ENCODE measurements at places on chromosomes 7 and 10.

GRCh38 chr7:66810716-66811115, 70.2 kb downstream of the RABGEF1 start:
- no peak for DNase-seq

DNA sequence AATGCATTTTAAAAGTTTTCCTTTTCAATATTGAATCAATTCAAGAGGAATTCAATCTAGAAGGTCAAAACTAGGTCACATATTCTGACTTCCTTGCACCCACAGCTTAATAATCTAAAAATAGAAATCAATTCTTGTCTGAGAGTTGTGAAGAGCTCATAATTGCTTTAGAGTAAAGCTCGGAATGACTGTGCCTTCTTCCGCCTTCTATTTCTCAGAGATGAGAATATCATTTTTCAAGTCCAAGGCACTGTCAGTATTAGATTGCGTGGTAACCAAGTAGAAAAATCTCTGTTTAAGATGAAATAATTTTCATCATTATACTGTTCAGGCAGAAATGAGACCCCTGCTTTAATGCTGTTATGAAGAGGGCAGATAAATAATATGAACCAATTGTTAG, 272.2 kb upstream of the NFE2L3 start:
- no peak for DNase-seq

GRCh38 chr10:96720422-96721206, at the start of gene PIK3AP1:
TSS of gene PIK3AP1 (minus strand) at chr10:96720514. CDS start at chr10:96720394, 120 bp downstream.
- DNase-seq: peak; percentile 46

DNA sequence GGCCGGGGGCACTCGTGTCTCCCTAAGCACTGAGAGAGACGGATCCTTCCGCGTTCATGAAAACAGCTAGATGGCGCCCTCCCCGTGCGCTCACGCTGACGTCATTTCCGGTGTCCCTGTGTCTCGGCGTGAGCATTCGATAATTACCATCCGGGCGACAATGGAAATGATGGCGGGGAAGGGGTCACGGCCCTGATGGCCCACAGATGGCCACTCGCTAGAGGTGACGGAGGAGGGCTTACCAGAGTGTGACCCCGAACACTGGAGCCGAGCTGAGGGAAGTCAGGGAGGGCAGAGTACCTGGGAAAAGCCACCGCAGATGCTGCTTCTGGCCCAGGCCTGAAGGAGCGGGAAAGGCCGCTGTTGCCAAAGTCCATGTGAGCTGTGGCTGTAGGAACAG, 222.9 kb downstream of the TCERG1L start:
- no peak for DNase-seq

DNA sequence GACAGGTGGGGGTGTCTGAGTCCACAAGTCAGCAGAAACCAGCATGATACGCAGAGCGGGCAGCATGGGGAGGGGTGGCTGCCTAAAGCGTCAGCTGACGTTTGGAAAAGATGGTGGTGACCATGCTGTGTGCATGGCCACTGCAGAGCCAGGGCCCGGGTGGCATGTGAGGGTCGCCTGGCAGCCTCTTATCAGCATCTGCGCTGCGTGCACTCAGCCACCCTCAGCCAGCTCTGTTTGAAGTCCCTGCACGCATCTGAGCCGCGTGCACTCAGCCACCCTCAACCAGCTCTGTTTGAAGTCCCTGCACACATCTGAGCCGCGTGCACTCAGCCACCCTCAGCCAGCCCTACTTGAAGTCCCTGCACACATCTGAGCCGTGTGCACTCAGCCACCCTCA, 61.5 kb downstream of the WDR37 start:
- no peak for DNase-seq

DNA sequence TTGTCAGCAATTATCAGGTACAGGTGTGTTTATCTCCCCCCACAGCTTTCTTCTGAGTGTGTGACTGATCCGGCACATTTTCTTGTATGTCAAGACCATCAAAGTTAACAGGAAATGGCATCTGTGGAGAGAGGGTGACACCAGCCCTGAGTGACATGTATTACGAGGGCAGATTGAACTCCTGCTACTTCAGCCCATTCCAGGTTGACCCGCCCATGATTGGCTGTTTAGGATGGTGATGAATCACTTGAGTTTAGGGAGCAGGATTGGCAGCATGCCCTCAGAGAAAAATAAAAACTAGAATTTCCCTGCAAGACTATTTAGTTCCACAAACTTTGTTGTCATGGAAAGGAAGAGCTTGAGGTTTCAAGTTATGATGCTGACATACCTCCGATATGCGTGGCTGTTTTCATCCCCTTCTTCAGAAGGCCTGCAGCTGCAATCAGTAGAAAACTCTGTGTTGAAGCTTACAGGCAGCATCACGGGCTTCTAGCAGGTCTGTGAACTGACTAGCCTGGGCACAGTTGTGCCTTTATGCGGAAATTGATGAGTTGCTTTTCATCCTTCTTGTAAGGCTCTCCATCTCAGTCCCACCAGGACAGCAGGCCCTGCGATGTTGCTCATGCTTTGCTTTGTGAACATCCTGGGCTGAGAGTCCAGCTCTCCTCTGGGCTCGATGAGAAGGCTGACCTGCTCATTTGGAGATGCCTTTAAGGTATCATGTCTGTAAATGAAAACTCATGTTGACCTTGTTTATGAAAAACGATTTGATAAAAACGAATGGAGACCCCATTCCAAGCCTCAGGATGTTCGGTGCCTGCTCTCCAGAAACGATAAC, 8.0 kb upstream of the CELF2 start:
- DNase-seq: no peak

DNA sequence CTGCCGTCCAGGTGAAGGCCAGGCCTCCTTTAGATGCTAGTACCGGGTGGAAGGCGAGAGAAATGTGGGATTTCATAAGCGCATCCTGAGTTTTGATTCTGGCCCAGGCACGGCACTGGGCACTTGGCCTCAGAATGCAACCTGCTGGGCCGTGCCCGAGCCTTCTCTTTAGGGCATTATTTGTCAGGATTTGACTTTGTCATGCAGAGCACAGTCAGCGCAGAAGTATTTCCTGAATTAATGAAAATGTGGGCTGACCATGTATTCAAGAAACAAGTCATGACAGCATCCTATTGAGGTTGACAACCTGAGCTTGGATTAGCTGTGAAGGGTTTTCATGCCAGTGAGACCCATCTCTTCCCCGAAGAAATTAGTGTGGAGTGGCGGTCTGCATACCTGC, 34.4 kb downstream of the RCC1L start:
- no peak for DNase-seq

- no peak for DNase-seq
These were observed 70.5 kb downstream of the SEMA3A start for GRCh38 chr7:84123965-84124547.

DNA sequence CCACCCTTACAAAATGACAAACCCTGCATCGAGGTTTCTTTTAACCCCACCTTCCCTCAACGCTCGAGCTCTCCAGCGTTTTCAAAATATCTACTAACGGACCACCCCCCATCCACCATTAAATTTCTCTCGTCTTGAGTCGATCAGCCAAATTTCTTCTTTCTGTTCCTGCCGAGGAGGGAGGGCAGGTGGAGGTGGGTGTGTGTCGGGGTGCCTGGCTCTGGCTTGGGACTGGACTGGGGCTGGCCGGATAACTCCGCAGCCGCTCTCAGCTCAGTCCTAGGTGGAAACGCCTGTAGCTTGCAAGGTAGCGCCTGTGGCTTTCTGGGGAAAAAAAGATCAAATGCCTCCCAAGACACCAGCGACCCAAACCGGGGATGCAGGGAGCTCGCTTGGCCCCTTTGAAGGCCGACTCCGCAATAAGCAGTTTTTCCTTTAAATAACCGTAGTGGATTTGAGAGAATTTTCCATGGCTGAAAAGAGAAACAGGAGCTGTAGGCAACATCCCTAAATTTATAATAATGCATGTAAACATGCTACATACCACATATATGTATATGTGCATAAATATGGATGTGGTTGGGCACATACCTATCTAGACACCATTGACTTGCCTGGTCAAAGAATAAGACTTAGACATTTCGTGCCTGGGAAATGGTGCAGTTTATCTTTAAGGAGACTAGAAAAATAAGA, 1.9 kb upstream of the TMEM178B start:
- no peak for DNase-seq

GRCh38 chr10:7378602-7379403, 32.0 kb downstream of the SFMBT2 start:
- DNase-seq: no peak

DNA sequence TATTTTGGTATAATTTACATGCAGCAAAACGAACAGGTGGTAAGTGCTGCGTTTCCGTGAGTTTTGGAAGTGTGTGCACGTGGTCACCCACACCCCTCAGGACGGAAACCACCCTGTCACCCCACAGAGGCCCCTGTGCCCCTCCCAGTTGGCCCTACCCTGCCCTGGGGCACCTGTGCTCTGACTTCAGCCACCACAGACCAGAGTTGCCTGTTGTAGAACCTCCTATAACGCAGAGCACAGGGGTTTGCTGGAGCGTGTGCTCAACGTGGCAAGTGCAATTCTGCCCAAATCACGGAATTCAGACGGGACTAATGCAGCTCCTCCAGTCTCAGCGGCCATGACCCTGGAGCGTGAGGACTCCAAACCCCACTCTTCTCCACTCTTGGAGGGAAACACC, 9.6 kb upstream of the CFAP46 start:
- DNase-seq: no peak

DNA sequence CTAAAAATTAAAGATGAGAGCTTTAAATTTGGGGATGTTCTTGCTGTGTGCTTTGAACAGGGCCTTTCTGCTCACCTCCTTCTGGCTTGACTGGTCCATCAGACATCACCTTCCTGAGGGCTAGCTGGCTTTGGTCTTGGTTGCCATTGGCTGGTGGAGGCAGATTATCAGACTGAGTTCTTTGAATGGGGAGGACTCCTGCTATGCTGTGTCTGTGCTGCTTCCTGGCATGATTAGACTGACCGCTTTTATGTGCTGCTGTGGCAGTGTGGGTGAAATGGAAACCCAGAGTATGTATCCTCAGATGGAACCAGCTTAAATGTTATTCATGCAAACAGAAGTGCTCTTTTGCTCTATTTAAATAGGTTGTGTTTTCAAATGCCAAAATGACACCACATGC, 341.6 kb downstream of the PCLO start:
- no peak for DNase-seq

DNA sequence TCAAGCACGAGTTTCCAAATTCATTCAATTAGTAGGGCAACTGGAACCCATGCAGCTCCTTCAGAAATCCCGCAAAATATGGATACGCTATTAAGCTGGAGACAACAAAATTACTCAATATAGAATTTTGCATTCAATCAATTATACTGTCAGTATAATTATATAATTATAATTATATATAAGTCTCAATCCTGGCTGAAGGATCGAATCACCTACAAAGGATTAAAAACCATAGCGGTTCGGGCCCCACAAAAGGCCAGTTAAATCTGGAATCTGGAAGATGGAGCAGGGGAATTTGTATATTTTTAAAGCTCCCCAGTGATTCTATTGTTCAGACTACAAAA, 55.7 kb downstream of the FHIP2A start:
- no peak for DNase-seq

DNA sequence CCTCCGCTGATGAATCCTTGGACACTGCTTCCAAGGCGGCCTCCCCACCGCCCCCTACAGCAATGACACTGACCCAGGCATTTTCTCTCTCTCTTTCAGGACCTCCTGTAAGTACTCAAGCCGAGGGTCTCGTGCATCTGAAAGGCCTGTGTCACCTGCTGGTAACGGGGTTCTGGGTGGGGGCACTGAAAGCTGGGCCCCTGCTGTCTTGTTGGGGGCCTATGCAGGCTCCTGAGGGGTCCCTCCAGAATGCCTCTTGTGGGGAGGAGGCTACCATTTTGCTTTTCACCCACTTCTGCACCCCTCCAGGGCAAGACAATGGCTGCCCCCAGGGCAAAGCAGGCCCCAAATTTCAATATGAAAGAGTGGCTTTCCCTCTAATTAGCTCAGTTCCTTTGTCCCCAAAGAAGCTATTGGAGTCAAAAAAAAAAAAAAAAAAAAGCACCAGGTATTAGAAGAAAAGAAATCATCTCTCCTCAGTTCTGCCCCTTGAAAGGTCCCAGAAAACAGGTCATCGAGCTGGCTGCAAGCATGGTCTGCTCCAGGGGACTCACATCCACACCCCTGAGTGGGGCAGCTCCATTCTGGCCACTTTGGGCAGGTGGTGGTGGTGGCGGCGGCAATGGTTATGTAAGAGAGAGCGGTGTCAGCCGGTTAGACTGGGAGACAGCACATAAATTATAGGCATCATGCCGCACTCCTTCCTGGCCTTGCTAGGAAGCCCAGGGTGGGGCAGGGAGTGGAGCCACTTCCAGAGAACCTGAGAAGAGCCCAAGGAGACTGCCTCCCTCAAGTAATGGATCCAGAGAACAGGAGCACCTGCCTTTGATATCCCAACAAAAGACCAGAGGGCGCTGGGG, 66.2 kb downstream of the COL13A1 start:
- DNase-seq: no peak

DNA sequence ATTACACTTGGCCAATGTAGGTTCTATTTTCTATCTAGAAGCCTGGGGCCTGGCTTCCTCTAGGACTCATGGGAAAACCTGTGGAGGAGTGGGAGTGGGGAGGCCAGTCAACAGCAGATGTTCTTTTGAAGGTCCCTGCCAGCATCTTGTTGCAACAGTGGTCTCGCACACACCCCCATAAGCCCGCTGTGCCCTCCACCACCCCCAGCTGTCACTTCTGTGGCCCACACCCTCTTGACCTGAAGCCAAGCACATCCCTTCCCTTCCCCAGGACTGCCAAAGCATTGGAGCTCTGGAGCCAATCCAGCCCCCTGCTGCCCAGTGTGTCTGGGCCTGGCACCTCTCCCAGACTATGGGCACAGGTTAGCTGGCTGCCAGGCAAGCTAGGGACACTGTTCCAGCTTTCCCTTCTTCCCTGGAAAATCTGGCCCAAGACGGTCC, 1.9 kb upstream of the STX1A start:
- DNase-seq: peak; percentile 51

GRCh38 chr7:103857435-103857834, 132.0 kb downstream of the RELN start:
- DNase-seq: peak; percentile 62

DNA sequence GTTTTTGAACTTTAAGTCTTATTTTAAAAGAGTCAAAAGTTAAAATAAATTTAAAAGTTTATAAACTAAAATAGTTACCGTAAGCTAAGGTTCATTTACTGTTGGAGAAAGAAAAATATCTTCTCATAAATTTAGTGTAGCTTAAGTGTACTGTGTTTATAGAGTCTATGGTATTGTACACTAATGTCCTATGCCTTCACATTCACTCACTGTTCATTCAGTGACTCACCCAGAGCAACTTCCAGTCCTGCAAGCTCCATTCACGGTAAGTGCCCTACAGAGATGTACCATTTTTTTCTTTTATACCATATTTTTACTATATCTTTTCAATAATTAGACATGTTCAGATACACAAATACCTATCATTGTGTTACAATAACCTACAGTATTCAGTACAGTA, 97.6 kb downstream of the PTN start:
- DNase-seq: no peak

DNA sequence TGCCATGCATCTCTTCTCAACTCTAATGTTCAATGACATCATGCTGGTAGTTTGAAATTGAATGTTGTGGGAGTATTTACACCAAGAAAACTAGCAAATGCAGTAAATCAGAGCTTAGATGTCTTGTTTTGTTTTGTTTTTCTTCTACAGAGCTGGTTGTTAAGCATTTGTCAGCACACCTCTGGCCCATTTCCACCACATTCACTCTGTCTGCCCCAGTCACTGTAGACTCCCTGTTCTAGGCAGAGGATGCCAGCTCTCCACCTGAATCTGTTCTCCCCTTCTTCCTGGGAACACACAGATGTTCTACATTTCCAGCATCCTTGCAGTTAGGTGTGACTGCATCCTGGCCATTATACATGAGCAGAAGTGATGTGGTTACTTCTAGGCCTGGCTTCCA, 4.1 kb upstream of the ARHGAP22 start:
- DNase-seq: no peak

- no peak for DNase-seq
These were observed 29.1 kb downstream of the POLL start for GRCh38 chr10:101558671-101559595.

Data from NCI-H2081 treated with DMSO at 0.1 percent for 48 hours (cell line).